ENCODE measurements at places on chromosomes 3 and 15. TPM values are rescaled to one million over a fixed set of nuclear protein-coding genes. Genes with fewer than 3 reads are reported as not detected.

DNA sequence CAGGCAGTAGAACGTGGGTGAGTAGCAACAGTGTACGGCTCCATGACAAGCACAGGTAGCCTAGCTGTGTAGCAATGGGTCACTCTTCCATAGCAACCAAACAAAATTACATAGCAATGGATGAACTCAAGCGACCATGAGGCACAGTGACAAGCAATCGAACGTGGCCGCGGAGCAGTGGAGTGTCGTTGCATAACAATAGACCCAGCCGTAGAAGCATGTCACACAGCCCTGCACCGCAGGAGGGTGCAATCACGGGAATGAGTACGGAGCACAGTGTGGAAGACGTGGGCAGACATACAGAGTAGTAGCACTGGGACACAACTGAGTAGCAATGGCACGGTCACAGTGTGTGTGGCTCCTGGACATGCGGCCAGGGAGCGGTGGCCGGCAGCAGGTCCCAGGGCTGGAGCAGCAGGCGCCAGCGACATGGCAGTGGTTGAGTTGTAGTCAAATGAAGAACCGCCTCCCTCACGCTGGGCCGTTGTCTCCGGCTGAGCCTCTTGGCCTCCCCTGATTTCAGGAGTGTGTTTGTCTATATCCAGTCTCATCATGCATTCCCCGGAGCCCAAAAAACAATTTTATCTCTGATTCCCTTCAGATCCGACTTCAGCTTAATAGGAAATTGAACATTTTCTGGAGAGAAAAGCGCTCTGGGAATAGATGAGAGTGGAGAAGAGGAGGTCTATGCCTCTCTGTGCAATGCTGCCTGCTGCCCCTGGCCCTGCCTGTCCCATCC is 64.1 kb downstream of the CCDC33 start:
- no peak for DNase-seq
- H3K27me3 ChIP-seq = peaks cover 32% of the 10 kb centered on the region
- H3K36me3 ChIP-seq = no peaks in the 10 kb centered on the region
- no peak overlapping the region for H3K27ac ChIP-seq

DNA sequence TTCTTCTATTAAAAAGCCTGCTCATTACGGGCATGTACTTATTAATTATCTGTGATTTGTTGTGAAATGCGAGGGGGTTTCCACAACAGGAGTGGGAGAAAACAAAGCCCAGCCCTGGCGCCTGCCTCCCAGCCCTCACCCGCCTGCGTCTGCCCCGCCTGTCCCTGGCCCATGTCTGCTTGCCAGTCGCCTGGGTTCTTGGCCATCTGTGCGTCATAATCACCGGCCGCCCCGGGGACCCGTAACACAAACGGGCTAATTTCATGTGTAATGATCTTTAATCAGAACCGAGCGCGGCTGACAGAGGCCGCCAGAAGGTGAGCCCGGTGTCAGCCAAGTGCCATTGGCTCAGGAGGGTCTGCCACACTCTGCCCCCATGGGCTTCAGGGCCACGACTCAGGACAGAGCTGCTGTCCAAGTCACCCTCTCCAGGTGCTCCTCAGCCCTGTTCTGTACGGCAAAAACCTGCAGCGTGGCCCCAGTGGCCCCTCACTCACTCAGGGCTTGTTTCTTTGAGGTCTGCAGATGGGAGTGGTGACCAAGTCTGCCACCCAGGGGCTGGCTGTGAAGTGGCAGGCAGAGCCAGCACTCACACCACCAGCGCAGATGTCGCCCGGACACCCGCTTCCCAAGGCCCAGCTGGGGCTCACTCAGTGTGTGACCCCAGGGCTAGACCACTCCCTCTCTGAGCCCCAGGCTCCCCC is 28.8 kb upstream of the TMEM115 start:
- no peak for DNase-seq
- no peaks in the 10 kb centered on the region for H3K36me3 ChIP-seq
- no peaks in the 10 kb centered on the region for H3K4me1 ChIP-seq
- H3K27me3 ChIP-seq = no peaks in the 10 kb centered on the region
- no peak overlapping the region for H3K4me3 ChIP-seq

DNA sequence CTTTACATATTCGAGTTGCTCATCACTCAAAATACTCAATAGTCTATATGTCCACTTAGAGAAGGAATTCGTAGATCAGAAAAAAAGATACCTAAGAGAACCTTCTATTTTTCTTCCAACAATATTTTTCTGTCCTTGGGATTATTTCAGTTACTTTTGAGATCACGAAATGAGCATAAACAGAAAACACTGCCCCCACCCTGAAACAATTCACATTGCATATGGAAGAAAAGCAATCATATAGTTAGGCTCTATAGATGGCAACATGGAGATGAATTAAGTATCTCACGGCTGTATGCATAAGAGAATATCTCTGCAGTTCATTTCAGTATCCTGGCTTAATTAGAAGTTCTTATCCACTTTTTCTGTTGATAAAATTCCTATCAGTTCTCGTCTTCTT is 391.1 kb downstream of the FGF12 start:
- H3K36me3 ChIP-seq = no peaks in the 10 kb centered on the region
- H3K4me1 ChIP-seq = no peaks in the 10 kb centered on the region
- no peak overlapping the region for H3K27ac ChIP-seq
- H3K27me3 ChIP-seq = no peaks in the 10 kb centered on the region
- no peak overlapping the region for H3K4me3 ChIP-seq
- DNase-seq = no peak

- no peak overlapping the region for H3K4me3 ChIP-seq
- H3K27me3 ChIP-seq = peaks cover 9% of the 10 kb centered on the region
- H3K36me3 ChIP-seq = no peaks in the 10 kb centered on the region
- H3K27ac ChIP-seq = no peak overlapping the region
- DNase-seq = no peak
These were observed 19.0 kb upstream of the CHCHD6 start for GRCh38 chr3:126685021-126685420.

DNA sequence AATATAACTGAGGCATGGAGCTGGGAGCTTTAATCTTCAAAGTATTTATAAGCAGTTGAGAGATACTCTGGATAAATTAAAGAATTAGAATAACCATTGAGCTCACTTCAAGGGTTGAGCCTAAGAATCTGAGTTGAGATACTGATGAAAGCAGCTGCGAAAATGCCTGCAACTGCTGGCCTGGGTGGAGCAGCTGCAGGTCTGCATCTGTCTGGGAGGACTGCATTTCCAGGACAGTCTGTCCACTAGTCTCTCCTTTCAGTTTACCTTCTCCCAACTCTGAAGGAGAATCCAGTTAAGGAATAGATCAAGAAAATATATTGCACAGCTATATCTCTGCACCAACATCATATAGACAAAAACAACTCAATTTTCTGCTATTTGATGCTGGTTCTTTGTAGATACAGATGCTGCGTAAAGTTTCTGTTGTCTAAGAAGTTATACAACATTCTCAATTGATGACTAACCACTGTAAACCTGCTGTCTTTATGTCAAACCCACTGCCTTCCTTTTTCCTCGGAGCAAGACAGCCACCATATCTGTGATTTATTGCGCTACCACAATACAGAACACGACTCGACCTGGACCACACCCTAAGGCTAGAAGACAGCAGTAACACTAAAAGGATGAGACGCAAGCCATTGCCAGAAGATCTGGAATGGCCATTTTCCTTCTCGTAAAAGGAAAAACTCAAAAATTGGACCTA is 245.1 kb downstream of the MAGI1 start:
- peak; percentile 31 for DNase-seq
- H3K4me3 ChIP-seq = no peak overlapping the region
- H3K27ac ChIP-seq = no peak overlapping the region
- no peaks in the 10 kb centered on the region for H3K27me3 ChIP-seq

DNA sequence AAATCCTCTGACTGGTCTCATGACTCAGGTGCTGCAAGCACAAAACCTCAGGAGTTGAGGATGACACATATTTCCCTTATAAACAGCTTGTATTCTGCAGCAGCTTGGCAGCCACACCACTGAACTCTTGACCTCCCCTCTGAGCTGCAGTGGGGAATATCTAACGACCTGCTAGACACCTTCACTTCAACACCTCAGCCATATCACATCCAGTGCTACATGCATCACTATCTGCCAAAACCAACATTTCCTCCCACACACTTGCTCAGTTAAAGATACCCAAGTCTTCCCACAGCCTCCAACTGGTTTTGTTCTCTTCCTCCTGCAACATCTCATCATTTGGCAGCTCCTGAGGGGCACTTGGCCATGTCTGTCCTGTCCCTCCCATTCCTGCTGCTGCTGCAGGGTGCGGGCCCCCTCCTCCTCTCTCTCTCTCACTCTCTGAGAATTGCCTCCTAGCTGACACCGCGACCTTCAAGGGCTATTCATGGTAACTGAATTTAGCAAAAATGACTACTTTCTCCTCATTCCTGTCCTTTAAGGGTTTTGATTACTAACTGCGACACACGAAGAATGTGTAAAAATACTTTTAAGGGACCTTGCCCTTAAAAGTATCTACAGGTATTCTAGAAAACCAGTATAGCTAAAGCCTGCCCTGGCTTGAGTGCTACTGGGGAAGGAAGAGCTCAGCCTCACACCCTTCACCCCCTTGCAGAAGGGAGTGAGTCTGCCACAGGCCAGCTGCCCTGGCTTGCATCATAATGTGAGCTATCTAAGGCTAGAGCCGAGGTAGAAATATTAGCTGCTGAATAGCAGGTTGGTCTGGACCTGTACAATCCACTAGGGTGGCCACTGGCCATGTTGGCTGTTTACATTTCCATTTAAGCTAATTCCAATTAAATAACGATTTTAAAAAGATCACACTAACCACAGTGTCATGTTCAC is 5.0 kb upstream of the CCR9 start:
- H3K27me3 ChIP-seq = peaks cover 18% of the 10 kb centered on the region
- H3K27ac ChIP-seq = no peak overlapping the region
- H3K36me3 ChIP-seq = no peaks in the 10 kb centered on the region
- DNase-seq = no peak
- H3K4me1 ChIP-seq = no peaks in the 10 kb centered on the region

DNA sequence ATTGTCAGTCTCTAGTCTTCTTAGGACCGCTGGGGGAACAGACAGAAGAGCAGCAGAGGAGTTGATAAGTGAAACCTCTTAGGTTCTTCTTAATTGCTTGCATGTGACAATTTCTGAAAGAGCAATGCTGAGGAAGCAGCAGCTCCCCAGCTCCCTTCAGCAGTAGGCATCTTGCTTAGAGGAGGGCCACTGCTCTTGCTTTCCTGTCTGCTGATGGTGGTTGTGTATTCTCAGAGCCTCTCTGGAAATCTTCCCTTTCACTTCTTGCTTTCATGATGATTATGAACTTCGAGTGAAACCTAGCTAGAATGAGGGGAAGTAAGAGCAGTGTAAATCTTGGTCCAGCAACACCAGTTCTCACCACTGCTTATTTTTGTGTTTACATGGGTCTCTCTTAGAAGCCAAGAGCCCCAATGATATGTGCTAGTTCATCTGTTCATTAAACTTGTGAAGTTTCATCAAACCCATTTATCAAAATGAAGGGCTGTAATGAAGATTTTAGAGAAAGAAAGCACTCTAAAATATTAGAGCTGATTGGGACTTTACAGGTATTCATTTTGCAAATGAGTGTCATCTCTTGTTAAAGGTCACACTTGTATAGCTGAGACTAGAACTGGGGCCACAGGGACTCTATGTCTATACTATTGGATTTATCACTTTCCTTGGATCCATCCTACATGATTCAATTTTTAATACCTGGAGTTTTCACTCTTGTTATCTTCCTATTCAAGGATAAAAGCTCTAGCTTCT is 246.7 kb downstream of the LPP start:
- H3K27ac ChIP-seq = no peak overlapping the region
- H3K4me1 ChIP-seq = no peaks in the 10 kb centered on the region
- H3K4me3 ChIP-seq = no peak overlapping the region
- no peak for DNase-seq

GRCh38 chr3:149579838-149580542 is 77.8 kb downstream of the WWTR1 start:
- peak; percentile 92 for DNase-seq
- no peak overlapping the region for H3K4me3 ChIP-seq
- peaks cover 52% of the 10 kb centered on the region for H3K4me1 ChIP-seq

- no peak overlapping the region for H3K4me3 ChIP-seq
- H3K27ac ChIP-seq = no peak overlapping the region
- no peaks in the 10 kb centered on the region for H3K27me3 ChIP-seq
- DNase-seq = peak; percentile 73
- peaks cover 2% of the 10 kb centered on the region for H3K4me1 ChIP-seq
- no peaks in the 10 kb centered on the region for H3K36me3 ChIP-seq
These were observed 378.1 kb downstream of the NSUN3 start for GRCh38 chr3:94440767-94441493.

DNA sequence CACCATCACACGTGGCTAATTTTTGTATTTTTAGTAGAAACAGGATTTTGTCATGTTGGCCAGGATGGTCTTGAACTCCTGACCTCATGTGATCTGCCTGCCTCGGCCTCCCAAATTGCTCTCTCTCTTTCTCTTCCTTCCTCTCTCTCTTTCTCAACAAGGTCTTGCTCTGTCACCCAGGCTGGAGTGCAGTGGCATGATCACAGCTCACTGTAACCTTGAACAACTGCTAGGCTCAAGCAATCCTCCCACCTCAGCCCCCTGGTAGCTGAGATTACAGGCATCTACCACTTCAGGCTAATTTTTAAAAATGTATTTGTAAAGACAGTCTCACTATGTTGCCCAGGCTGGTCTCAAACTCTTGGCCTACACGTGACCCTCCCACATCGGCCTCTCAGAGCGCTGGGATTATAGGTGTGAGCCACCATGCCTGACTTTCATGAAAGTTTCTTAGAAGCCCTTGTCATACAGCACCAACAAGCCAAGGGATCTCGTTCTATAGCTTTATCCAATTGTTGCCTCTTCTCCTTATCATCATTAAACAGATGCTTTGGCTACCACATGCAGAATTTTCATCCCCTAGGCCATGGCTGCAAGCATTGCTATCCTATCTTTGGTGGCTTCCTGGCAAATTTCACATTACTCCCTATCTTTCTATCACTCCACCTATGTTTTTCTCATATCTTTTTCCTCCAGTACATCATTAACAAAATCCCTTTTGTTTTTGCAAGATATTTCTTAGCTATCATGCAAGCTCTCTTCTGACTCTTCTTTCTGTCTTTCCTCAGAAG is 5.7 kb downstream of the CCDC32 start:
- H3K4me3 ChIP-seq = no peak overlapping the region
- H3K4me1 ChIP-seq = no peaks in the 10 kb centered on the region
- DNase-seq = no peak
- no peak overlapping the region for H3K27ac ChIP-seq

GRCh38 chr3:184350618-184351017 is 10.8 kb downstream of the CLCN2 start:
- no peaks in the 10 kb centered on the region for H3K27me3 ChIP-seq
- H3K36me3 ChIP-seq = peaks cover 9% of the 10 kb centered on the region
- no peak overlapping the region for H3K27ac ChIP-seq
- no peak for DNase-seq

GRCh38 chr15:60721707-60722106 is 242.8 kb upstream of the ICE2 start:
- H3K27me3 ChIP-seq = no peaks in the 10 kb centered on the region
- no peaks in the 10 kb centered on the region for H3K36me3 ChIP-seq
- H3K4me1 ChIP-seq = no peaks in the 10 kb centered on the region
- H3K4me3 ChIP-seq = no peak overlapping the region
- no peak overlapping the region for H3K27ac ChIP-seq
- peak; percentile 64 for DNase-seq

GRCh38 chr3:29521751-29522150 is 240.9 kb downstream of the RBMS3 start:
- no peak overlapping the region for H3K27ac ChIP-seq
- no peaks in the 10 kb centered on the region for H3K36me3 ChIP-seq
- H3K4me1 ChIP-seq = peaks cover 6% of the 10 kb centered on the region
- H3K4me3 ChIP-seq = no peak overlapping the region

GRCh38 chr15:52391069-52391468 is 95.5 kb upstream of the MYO5C start:
- H3K4me3 ChIP-seq = no peak overlapping the region
- H3K27me3 ChIP-seq = no peaks in the 10 kb centered on the region
- no peak overlapping the region for H3K27ac ChIP-seq
- no peak for DNase-seq
- H3K36me3 ChIP-seq = no peaks in the 10 kb centered on the region

The SOX14 gene
- not detected for total RNA-seq

The AADACL2 gene
- under 0.01 TPM for total RNA-seq

Measured in fibroblast of lung (primary cell).